Kidney epithelial cell (primary cell): ENCODE measurements at places on chromosomes 1 and 21. TPM values are rescaled to one million over a fixed set of nuclear protein-coding genes. Genes with fewer than 3 reads are reported as not detected.

GRCh38 chr1:182716740-182717720 lies 32.6 kb upstream of the RGS8 start:
- DNase-seq, result no peak

DNA sequence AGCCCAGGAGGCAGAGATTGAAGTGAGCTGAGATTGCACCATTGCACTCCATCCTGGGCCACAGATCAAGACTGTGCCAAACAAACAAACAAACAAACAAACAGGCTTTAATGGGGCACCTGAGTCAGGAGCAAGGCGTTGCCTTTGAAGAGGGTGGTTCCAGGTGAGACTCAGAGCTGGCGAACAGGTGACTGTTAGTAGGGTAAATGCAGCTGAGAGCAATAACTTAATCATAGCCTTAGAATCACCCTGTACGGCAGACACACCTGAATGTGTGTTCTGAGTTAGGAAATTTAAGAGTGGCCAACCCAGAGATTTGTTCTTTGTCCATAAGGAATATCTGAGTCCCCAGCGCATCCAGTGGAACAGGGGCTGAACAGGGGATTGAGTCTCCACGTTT lies 440.4 kb downstream of the RPS6KC1 start:
- DNase-seq, result no peak

GRCh38 chr1:213742992-213743391 lies 244.8 kb upstream of the PROX1 start:
- DNase-seq, result no peak

DNA sequence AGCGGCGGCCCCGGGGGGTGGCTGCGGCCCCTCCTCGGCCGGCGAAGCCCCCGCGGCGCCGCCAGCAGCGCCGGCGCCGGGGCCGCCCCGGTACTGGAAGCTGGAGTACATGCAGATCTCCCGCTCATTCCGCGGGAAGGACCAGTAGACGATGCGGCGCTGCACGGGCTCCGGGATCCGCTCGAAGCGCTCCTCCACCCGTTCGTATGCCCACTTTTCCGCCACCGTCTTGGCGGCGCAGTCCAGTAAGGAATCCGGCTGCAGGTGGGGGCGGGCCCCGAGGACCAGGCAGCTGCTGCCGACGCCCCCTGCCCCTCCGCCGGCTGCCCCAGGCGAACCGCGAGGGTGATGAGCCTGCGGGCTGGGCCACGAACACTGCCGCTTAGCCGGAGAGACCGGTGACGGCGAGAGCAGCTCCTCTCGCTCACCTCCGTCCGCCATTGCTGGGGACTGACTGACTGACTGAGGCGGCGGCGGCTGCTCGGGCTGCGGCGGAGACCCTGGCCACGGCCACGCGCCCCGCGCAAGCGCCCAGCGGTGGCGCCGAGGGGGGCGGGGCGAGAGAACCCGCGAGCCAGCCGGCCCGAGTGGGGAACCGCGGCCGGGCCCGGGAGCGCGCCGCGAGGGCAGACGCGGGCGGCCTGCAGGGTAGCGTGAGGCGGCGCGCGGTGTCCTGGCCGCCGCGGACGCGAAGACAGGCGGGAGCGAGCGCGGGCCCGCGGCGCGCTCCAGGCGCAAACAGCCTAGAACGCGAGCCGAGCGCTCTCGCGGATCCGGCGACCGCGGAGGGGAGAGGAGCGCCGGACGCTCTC lies at the start of gene ZSWIM5:
TSS of gene ZSWIM5 (minus strand) at position 696 of the 812 bp plus-strand sequence. CDS start at position 441, 255 bp downstream.
- no peak for DNase-seq

- DNase-seq, result no peak
Measured at GRCh38 chr1:112687785-112688496, 13.5 kb downstream of the MOV10 start.

DNA sequence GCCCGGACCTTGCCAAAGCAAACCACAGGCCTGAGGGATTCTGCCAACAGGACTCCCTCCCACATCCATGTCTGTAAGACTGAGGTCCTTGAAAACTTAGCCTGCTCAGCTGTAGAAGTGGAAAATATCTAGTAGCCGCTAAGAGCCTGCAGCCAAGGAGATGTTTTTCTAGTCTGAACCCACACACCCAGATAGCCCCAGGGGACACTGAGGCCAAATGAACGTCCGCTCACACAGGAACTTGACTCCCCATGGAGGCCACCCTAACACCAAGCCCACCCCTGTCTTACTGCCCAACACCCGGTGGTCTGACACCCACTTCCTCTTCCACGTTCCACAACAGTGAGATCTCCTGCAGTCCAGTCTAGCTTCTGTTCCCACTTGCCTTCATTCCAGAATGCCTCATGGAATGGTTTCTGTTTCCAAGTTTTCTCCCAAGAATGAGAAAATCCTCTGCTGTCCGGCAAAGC lies 174.8 kb downstream of the PLPP3 start:
- no peak for DNase-seq

- no peak for DNase-seq
Measured at GRCh38 chr21:26067836-26068594, 102.6 kb downstream of the APP start.

- no peak for DNase-seq
Measured at GRCh38 chr1:34868230-34869049, 8.9 kb upstream of the SMIM12 start.

The ATPAF1 gene
- total RNA-seq, result 28.8 and 31.3 TPM in 2 replicates

The ABCD3 gene
- 21.4 and 25.8 TPM in 2 replicates for total RNA-seq

The CHIA gene
- not detected in 2 replicates for total RNA-seq
